Activated CD4-positive, alpha-beta T cell treated with anti-CD3 and anti-CD28 coated beads, Interleukin-2, amount 50 U/mL, for 24 hours (primary cell): ENCODE measurements at places on chromosomes 16 and 17.

GRCh38 chr16:14509055-14509454 is 121.0 kb downstream of the PARN start:
- DNase-seq, result no peak

- no peak for DNase-seq
Observed at GRCh38 chr16:85136213-85136701, 24.0 kb upstream of the CIBAR2 start.

- DNase-seq, result no peak
Observed at GRCh38 chr17:35083071-35083470, 19.6 kb upstream of the RFFL start.

- DNase-seq, result no peak
Observed at GRCh38 chr17:79152110-79152509, 77.5 kb downstream of the ENGASE start.

GRCh38 chr17:50731575-50732460 is 12.4 kb downstream of the LUC7L3 start:
- no peak for DNase-seq
